Mesothelial cell of epicardium (in vitro differentiated cells): ENCODE measurements at places on chromosomes 6 and 20. TPM values are rescaled to one million over a fixed set of nuclear protein-coding genes. Genes with fewer than 3 reads are reported as not detected.

Gene GSTA2
- not detected in 3 replicates for total RNA-seq

Gene HTR1E
- 0.58 to 0.90 TPM (median 0.82 TPM) in 3 replicates for total RNA-seq

Gene THEMIS
- total RNA-seq: not detected in 3 replicates

Gene TSHZ2
- total RNA-seq: 28.8 to 31.0 TPM (median 29.1 TPM) in 3 replicates

Gene SIRPD
- not detected in 3 replicates for total RNA-seq

Gene RPS6KA2
- total RNA-seq: 12.0 to 18.4 TPM (median 12.3 TPM) in 3 replicates

Gene PTCRA
- total RNA-seq: not detected in 3 replicates

DNA sequence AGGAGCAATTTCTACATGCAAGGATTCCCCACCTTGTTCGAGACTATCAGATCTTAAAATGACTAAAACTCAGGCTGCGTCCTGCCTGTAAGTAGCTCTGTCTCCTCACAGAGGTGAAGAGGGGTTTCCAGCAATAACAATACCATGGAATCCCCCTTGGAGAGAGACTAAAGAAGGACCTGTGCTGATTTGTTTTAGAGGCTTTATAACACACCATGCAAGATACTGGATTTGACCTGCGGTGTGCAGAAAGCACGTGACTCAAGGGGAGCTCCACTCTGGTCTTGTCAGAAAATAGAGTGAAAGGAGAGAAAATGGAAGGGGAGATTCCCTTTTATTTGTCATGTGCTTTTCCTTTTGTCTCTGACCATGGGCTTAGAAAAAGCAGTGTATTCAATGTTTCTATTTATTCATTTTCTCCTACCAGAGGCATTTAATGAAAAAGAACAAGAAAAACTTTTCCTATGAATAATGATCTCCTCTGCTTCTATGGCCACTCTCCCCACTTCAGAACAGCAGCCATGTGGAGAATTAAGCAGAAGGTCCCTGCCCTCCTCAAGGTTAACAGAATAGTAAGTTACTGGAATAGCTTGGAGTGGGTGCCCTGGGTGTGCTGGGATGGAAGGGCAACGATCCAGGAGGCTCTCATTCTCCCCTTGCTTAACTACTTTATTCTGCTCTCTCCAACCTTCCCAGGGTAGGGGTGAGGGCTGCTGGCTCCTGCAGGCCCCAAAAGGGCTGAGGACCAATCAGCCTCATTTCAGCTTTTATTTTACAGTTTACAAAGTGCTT lies 19.2 kb upstream of the MRPS10 start:
- no peaks in the 10 kb centered on the region for H3K4me1 ChIP-seq
- no peak overlapping the region for H3K27ac ChIP-seq
- peaks cover 34% of the 10 kb centered on the region for H3K36me3 ChIP-seq
- H3K4me3 ChIP-seq: no peak overlapping the region
- DNase-seq: no peak
- H3K27me3 ChIP-seq: no peaks in the 10 kb centered on the region

GRCh38 chr6:97703661-97704060 lies 420.6 kb upstream of the MMS22L start:
- H3K4me1 ChIP-seq: peaks cover 7% of the 10 kb centered on the region
- DNase-seq: no peak
- H3K27ac ChIP-seq: no peak overlapping the region
- H3K27me3 ChIP-seq: no peaks in the 10 kb centered on the region

GRCh38 chr6:67433124-67433523 lies 1202.0 kb upstream of the ADGRB3 start:
- H3K27ac ChIP-seq: no peak overlapping the region
- no peaks in the 10 kb centered on the region for H3K27me3 ChIP-seq
- no peak overlapping the region for H3K4me3 ChIP-seq
- no peaks in the 10 kb centered on the region for H3K36me3 ChIP-seq
- H3K4me1 ChIP-seq: no peaks in the 10 kb centered on the region

- H3K27ac ChIP-seq: peak overlapping the region; percentile 95
- H3K27me3 ChIP-seq: peaks cover 4% of the 10 kb centered on the region
- H3K4me3 ChIP-seq: peak overlapping the region; percentile 89
- DNase-seq: no peak
- peaks cover 59% of the 10 kb centered on the region for H3K4me1 ChIP-seq
- no peaks in the 10 kb centered on the region for H3K36me3 ChIP-seq
These were observed 24.8 kb downstream of the ZNF311 start for GRCh38 chr6:28980137-28980851.

- H3K27me3 ChIP-seq: no peaks in the 10 kb centered on the region
- no peaks in the 10 kb centered on the region for H3K4me1 ChIP-seq
- no peaks in the 10 kb centered on the region for H3K36me3 ChIP-seq
- no peak overlapping the region for H3K4me3 ChIP-seq
These were observed 68.8 kb downstream of the PFDN4 start for GRCh38 chr20:54276577-54277169.

DNA sequence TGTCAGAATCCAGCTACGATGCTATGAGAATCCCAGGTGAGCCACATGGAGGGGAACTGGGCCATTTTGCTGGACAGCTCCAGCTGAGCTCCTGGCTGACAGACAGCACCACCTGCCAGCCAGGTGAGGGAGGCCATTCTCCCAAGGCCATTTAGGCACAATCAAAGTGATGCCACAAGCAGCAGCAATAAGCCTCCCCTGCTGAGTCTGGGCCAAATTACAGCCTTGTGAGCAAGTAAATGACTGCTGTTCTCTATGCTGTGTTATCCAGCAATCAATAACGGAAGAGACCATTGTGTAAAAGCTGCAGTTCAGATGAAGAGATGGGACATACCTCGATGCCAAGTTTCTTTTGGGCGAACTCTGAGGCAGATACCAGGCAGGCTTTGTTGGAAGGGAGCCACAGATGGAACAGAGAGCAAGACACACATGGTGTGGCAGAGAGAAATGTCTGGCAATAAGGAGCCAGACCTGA lies 14.0 kb upstream of the SCGN start:
- no peaks in the 10 kb centered on the region for H3K36me3 ChIP-seq
- peaks cover 58% of the 10 kb centered on the region for H3K27me3 ChIP-seq
- no peak overlapping the region for H3K4me3 ChIP-seq
- DNase-seq: no peak

GRCh38 chr6:169936355-169936975 lies 185.0 kb downstream of the ERMARD start:
- H3K4me1 ChIP-seq: peaks cover 50% of the 10 kb centered on the region
- H3K27me3 ChIP-seq: peaks cover 21% of the 10 kb centered on the region
- DNase-seq: no peak
- H3K27ac ChIP-seq: no peak overlapping the region

GRCh38 chr20:63969838-63970713 lies at the start of gene ZNF512B:
ZNF512B (minus strand) TSS chr20:63969930; CDS start chr20:63967950, 1,980 bp downstream.
- peak within 1 kb of the TSS; percentile 76 for H3K27ac ChIP-seq
- peak; percentile 77 for DNase-seq

DNA sequence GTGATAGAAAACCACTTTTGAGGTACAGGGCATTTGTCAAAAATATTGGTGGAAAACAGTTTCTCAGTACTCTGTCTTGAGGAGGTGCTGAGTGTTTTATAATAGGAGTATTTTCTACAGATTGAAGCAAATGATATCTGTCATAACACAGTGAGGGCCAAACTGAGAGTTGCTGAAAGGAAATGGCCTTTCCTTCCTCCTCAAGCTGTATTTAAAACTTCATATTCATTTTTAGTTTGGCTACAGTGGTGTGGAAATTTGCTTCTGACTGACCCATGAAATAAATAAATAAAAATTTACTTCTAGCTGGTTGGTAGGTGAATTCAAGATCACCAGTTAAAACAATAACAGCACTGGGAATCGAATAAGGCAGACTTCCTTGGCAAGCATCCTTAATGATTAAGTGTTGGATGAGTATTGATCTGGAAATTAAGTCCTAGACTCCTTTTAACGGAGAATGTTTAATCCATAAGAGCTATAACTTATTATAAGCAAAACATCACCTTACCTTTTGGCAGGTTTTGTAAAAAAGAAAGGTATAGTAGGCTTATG lies 828.6 kb upstream of the CITED2 start:
- H3K27ac ChIP-seq: no peak overlapping the region
- peaks cover 2% of the 10 kb centered on the region for H3K36me3 ChIP-seq

DNA sequence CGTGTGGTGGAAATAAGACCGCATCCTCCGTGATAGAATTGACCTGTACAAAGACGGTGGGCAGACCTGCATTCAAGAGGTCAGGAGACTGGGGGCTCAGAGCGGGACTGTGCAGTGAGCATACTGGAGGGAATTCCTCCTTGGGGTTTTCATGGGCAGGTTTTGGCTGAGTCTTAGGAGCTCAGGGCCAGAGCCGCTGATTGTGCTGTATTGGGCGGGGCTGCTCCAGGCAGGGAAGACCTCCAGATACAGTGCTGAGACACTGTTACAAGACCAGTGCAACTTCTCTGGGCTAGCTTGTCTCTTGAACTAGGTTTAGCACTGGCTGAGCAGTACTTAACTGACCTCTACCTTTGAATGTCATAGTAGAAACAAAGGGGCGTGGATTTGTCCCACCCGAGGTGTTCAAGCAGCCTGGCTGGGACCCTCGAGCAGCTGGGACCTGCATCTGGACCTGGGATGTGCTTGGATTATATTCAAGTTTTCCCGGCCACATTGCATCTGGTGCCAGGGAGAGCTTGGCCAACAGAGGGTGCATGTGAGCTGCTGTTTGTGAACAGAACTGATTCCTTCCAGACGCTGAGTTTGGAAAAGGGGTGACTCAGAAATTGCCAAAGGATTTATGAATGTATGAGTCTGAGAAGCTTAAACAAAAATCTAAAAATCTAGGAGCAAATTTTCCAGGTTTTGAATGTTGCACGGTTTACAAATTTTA lies 33.4 kb upstream of the SLC22A1 start:
- H3K27me3 ChIP-seq: no peaks in the 10 kb centered on the region
- DNase-seq: peak; percentile 54
- H3K4me3 ChIP-seq: no peak overlapping the region
- peaks cover 33% of the 10 kb centered on the region for H3K36me3 ChIP-seq
- peak overlapping the region; percentile 9 for H3K27ac ChIP-seq
- no peaks in the 10 kb centered on the region for H3K4me1 ChIP-seq

GRCh38 chr6:91879386-91879995 lies 1292.6 kb upstream of the MAP3K7 start:
- DNase-seq: no peak
- peaks cover 2% of the 10 kb centered on the region for H3K4me1 ChIP-seq
- H3K27me3 ChIP-seq: no peaks in the 10 kb centered on the region
- no peak overlapping the region for H3K4me3 ChIP-seq

- H3K4me1 ChIP-seq: peaks cover 19% of the 10 kb centered on the region
- H3K27ac ChIP-seq: no peak overlapping the region
- no peak overlapping the region for H3K4me3 ChIP-seq
- no peaks in the 10 kb centered on the region for H3K36me3 ChIP-seq
- no peak for DNase-seq
- peaks cover 5% of the 10 kb centered on the region for H3K27me3 ChIP-seq
These were observed 212.3 kb upstream of the HSF2 start for GRCh38 chr6:122187186-122187585.

DNA sequence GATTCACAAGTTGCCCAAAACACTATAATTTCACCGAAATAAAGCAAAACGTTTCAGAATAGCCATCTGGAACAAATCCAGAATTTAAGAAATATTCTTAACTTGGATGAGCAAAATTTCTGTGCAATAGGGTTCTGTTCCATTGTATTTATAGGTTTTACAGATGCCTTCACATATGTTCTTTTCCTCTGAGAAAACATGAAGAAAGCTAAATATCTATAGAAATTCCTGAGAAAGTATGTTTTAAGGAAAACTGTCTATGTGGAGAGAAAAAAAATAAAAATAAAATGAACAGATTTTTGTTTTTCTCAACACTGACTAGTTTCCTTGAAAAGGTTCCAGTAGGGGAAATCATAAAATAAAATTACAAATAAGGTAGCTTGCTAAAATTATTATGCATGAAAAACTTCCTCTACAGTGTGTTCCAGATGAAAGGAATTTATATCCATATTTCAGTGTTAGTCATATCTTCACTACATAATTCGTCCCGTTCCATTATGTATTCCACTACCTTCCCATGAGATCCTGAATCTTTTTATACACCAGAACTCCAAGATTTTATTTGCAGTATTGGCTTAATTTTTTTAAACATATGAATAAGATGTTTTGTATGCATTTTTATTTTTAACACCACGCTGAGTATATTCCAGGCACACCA lies 42.4 kb upstream of the TMX4 start:
- DNase-seq: no peak
- no peaks in the 10 kb centered on the region for H3K36me3 ChIP-seq
- H3K27ac ChIP-seq: peak overlapping the region; percentile 72
- H3K27me3 ChIP-seq: no peaks in the 10 kb centered on the region

DNA sequence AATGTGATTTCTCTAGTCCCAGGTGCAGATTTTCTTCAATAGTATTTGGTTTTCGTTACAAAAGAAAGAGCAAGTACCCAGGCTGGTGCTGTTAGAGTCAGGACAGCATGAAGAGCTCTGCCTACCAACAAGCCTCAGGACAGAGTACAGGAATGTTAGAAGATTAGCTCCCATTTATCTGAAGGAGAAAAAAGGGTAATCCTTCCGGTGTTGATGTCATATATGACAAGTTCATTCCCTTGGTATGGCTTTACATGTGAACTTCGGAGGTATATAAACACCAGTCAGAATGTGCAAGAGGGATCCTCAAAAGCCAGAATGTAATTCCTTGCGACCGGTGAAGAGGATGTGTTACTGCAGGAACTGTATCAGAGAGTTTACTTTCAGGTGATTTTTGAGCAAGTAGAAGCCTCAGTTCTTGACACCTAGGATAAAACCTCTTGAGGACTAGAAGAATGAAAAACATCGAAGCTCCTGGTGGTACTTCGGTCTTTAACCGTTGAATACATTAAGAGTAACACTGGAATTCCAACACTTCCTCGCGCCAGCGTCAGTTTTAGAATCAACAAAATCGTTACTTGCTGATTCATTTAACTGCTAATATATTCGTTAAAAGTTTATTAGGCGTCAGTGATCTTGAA lies 194.2 kb upstream of the ZNF184 start:
- H3K4me3 ChIP-seq: peak overlapping the region; percentile 74
- no peak for DNase-seq
- peaks cover 50% of the 10 kb centered on the region for H3K27me3 ChIP-seq

DNA sequence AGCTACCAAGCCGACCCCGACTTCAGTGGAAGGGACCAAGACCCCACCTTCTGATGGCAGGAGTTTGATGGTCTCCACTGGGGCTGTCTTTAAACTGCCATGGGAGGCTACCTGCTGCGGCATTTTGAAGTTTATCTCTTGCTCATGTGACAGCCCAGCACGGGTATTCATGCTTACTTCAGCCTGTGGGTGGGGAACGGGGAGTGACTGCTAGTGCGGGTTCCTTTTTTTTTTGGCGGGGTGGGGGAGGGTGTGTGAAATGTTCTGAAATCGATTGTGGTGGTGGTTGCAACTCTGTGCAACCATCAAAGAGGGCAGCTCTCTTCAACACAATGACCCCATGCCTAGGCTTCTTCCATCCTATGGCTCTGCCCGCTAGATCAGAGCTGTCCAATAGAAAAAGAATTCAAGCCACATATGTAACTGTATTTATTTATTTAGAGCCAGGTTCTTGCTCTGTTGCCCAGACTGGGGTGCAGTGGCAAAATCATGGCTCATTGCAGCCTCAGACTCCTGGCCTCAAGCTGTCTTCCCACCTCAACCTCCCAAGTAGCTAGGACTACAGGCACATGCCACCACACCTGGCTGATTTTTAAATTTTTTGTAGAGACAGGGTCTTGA lies 53.7 kb downstream of the PPP1R16B start:
- H3K27ac ChIP-seq: no peak overlapping the region
- DNase-seq: no peak
- H3K4me3 ChIP-seq: no peak overlapping the region
- H3K27me3 ChIP-seq: peaks cover 30% of the 10 kb centered on the region

- no peak overlapping the region for H3K27ac ChIP-seq
- H3K27me3 ChIP-seq: no peaks in the 10 kb centered on the region
- H3K36me3 ChIP-seq: peaks cover 42% of the 10 kb centered on the region
These were observed 34.1 kb downstream of the CDC40 start for GRCh38 chr6:110214338-110214737.
